ENCODE measurements at places on chromosomes 1 and 21.

DNA sequence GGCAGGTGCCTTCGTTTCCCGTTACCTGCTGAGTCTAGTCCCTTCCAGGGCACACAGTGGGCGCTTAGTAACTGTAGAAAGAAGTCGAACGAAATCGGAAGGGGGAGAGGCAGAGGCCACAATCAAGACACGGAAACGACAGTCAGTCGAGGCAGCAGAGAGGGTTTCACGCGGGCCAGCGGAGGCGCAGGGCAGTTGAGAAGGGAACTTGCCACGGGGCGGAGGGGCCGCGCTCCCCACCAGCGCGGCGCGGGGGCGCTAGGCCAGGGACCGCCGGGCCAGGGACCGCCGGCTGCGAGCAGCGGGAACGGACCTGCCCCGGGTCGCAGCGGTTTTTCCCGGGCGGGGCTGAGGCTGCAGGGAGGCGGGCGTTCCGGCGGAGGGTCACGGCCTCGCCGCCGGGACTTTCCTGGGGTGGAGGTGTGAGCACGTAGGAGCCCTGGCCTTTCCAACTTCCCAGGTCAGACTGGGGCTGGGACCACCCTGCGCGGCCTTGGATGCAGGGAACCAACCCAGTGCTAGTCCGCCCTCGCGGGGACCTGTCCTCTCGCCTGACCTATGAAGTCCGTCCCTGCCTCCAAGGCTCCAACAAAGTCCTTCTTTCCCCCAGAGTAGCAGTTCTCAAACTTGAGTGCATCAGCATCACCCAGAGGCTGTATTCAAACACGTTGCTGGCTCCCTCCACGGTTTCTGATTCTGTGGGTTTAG is 150.1 kb upstream of the FGGY start:
- no peak for DNase-seq

GRCh38 chr1:8097908-8098307 is 71.8 kb upstream of the ERRFI1 start:
- DNase-seq = no peak

GRCh38 chr21:41425954-41426675 is at the start of gene MX1:
Gene MX1, plus strand, starts transcription at chr21:41426239. Its CDS starts 5,832 bp downstream, at chr21:41432071.
- DNase-seq = no peak

- DNase-seq = no peak
Observed at GRCh38 chr1:16218674-16219071, 6.2 kb upstream of the ARHGEF19 start.

- no peak for DNase-seq
Observed at GRCh38 chr1:233603478-233603877, 10.4 kb upstream of the KCNK1 start.

- no peak for DNase-seq
Observed at GRCh38 chr1:59638231-59638711, 176.5 kb upstream of the HOOK1 start.

DNA sequence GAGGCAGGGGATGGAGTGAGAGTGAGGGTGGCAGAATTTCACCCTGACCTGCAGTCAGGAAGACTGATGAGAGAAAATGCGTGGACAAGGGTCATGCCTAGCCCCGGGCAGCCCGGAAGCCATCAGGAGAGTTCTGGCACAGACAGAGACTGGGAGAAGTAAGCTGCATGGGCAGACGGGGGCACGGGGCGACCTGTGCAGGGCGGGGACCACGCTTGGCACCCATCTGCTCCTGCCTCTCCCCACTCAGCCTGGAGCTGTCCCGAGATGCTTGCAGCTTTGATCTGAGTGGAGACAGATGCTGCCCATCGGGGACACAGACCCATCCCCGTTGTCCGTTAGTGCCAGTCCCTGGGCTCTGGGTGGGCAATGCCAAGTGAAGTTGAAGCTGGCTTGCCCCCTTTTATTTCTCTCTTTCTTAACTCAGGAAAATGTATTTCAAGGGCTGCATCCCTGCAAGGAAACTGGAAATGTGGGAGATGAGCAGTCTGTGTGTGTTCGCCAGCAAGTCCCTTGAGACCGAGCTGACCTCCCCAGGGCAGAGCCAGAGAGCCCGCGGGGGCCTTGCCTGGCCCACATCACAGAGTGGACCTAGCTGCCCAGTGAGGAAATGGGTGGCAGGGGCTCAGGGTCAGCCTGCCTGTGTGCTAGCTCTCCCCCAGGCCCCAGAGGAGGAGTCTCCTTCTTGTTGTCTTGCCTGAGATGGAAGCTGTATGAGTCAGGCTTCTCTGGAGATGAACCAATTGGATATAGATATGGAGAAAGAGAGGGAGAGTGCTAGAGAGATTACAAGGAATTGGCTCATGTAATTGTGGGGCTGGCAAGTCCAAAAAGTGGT is 121.3 kb upstream of the C1orf174 start:
- DNase-seq = no peak

GRCh38 chr1:89436856-89437255 is 73.0 kb downstream of the GBP6 start:
- DNase-seq = no peak

DNA sequence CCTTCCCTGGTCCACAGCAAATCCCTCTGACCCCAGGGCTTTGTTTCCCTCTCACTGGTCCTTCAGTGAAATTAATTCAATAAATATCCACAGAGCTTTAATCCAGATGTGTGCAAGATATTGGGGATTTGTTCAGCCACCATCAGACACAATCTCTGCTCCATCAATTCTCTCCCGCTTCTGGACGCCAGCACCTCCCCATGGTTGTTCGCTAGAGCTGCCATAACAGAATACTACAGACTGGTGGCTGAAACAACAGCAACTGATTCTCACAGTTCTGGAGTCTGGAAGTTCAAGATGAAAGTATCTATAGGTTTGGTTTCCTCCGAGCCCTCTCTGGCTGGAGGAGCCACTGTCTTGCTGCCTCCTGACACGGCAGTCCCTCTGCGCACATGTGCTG is 303.9 kb downstream of the SMYD3 start:
- DNase-seq = no peak

GRCh38 chr1:53771648-53772047 is 32.7 kb upstream of the GLIS1 start:
- DNase-seq = no peak

DNA sequence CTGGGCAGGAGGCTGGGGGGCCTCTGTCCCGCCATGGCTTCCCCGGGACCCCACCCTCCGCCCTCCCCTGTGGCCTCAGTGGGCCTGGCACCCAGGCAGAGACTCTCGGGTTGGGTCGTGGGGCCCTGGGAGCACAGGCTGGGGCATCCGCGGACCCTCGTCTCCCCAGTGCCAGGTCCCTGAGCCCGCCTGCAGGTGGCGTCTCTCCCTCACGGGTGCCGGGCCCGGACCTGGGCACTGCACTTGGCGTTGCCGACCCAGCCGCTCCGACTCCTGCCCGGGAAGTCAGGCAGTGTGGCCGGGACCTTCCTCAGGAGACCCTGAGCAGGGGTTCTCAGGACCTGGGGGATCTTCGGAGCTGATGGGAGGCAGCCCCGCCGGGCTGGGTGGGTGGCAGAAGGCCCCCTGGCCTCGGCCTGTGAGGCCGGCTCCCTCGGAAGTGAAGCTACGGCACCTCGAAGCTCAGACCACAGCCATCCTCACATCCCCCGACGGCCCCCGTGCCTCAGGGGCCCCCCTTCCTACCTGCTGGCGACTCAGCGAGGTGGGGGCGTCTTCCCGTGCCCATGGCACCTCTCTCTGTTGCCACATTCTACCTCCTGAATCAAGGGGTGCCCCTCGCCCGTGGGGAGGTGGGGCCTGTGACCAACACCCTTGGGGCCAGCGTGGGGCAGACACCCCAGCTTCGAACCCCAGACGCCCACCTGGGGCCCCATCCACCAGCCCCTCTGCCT is 6.4 kb upstream of the C1orf159 start:
- DNase-seq = peak; percentile 22

DNA sequence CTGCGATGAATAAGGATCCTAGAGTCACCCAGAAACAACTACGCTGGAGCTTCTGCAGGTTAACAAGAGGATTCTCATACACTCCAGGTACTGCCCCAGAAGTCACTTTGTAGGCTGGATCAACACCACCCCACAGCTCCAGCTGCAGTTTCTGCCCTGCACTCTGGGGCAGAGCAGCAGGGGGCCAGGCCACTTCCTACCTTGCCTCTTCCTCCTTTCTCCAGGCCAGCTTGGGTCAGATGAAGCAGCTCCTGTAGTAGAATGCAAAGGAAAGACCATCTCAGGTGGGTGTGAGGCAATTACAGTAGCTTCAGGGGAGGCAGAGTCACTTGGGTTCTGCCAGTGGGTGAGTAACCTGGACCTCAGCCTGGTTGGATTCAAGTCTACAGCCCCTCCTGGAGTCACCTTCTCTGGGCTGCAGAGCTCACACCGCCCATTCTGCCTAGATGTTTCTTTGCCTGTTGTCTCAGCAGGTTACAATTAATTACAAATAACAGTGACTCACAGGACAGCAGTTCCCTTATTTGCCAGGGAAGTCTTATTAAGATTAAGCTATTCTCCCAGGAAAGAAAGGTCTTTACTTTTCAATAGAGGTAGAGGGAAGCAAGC is 24.4 kb upstream of the BCAR3 start:
- no peak for DNase-seq

DNA sequence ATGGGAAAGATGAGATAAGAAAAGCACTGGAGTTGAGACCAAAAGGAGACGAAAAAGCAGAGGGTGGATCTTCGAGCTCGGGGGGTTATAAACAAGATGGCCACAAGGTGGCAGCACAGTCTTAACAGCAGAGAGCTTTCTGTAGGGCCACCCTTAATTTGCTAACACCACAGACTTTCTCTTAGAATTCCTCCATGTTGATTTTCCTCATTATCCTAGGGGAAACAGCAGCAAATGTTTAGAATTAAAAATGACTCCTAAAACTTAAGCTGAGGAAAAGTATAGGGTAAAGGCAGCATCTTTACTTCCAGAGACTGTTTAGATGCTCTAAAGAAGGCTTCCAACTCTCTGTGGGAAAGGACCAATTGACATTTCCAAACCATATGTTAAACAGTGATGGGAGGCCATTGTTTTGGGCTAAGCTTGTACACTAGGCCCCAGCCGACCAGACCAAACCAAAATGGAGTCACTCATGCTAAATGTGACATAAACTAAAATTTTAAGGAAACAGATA is 2.5 kb upstream of the APOBEC4 start:
- DNase-seq = peak; percentile 39

GRCh38 chr1:89085781-89086180 is 20.8 kb upstream of the GBP1 start:
- peak; percentile 19 for DNase-seq

- no peak for DNase-seq
Observed at GRCh38 chr21:44702973-44703730, 6.2 kb downstream of the KRTAP10-12 start.

- no peak for DNase-seq
Observed at GRCh38 chr1:162498496-162498810, 835 bp downstream of the UHMK1 start.

DNA sequence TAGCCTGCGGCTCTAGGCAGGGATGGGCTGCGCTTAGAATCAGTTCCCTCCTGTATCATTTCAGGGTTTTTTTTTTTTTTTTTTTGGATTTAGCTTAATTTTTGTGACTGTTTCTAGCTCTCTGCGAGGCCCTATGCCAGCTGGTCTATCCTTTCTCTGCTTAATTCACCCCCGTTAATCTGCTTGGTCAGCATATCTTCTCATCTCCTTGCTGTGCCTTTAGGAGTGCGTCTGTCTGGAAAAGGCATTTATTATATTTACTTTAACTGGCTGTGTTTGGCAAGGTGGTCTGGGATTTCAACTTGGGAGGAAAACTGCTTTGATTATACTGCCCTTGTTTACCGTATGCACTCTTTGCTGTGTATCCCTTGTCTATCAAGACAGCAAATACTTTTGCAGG is 184.8 kb upstream of the KIAA0040 start:
- no peak for DNase-seq

DNA sequence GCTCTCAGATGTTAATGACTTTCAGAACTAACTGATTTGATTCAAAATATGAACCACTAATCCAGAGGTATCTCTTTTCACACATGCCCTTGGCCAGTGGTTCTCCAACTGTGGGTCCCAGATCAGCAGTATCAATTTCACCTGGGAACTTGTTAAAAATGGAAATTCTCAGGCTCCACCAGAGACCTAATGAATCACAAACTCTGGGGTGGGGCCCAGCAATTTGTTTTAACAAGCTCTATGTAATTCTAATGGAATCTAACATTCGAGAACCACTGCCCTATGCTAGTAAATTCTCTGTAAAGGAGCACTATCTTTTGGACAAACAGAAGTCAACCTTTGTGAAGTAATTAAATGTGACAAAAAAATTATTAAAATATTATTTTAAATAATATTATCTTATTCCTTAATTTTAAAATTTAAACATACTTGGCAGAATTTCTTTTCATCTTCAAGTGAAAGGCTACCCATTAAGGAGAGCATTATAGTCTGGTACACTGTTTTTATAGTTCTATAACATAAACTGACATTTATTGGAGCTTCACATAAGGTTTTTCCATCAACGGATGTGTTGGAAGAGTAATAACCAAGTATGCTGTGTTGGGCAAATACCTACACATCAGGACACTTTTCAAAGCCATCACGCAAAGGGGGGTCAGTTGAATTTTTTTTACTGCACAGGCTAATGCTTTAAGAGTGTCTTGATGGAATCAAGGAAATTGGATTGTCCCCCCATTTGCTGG is 130.4 kb downstream of the LHX4 start:
- DNase-seq = no peak

DNA sequence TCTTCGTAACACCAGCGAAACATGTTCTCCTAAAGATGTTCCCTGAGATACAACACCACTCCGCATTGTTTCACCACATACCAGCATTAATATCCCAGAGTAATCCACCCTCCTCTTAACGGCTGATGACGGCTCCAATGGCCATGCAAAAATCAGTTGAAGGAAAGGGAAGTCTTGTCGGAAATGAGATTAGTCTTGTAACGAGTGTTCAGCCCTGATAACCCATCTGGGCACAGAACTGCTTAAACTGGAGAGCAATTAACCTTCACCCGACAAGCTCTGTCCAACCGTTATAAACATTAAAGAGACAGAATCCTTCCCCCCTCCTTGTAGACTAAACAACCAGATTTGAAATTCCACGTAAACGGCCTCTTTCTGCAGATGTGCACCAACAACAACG is 21.9 kb downstream of the ERG start:
- DNase-seq = peak; percentile 98

- no peak for DNase-seq
Observed at GRCh38 chr1:236953151-236953700, 51.0 kb downstream of the MT1HL1 start.

- no peak for DNase-seq
Observed at GRCh38 chr21:30340714-30341573, 3.5 kb upstream of the KRTAP27-1 start.

- no peak for DNase-seq
Observed at GRCh38 chr21:41662761-41663160, 104.1 kb downstream of the RIPK4 start.

GRCh38 chr21:35428001-35428320 is 378.9 kb upstream of the RUNX1 start:
- DNase-seq = no peak

DNA sequence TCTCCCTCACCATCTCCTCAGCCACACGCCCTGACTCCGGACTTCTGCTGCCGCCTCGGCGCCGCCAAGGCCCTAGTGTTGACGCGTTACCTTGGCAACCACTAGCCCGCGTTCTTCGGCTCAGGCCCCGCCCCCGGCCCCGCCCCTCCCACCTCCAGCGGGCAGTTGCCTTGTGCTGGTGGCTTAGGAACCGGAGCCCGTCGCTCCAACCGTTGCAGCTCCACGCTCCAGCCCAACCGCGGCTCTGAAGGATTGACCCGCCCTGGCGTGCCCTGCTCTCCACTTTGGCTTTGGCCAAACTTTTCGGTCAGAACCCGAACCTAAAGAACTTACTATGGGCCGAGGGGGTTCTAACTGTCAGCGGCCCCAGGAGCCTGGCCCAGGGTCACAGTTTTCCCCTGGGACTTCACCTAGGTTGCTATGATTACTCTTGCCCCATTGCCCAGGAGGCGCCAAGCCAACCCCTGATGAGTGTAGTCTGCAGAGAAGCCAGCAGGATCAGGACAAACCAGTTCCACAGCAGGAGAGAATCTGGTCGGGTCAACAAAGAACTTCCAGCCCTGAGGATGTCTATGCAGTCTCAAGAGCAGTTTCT is at the start of gene CFAP45:
CFAP45 (minus strand) TSS at position 80 of the 595 bp plus-strand sequence; CDS start at position 13, 67 bp downstream.
- peak; percentile 53 for DNase-seq
